ENCODE measurements at places on chromosomes 16 and 17.

GRCh38 chr17:31144428-31144827 lies 49.7 kb downstream of the NF1 start:
- DNase-seq: no peak

DNA sequence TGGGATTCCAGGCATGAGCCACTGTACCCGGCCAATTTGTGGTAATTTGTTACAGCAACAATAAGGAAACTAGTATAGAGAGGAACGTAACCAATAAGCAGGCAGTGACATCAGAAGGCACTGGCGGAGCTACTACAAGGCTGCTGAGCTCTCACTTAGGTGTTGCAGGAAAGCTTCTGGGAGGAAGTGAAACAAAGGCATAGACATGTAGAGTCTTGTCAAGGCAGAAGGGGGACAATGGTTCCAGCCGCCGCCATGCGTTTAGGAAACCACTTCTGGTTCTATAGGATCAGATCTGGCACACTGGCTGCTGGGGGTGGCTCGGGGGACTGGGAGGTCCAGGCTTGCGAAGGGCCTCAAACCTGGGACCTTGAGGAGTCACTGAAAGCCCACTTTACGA lies 9.4 kb upstream of the CPSF4L start:
- no peak for DNase-seq

GRCh38 chr16:8832717-8833105 lies 35.1 kb downstream of the PMM2 start:
- no peak for DNase-seq

- DNase-seq: peak; percentile 100
These were observed 50.5 kb upstream of the ZNF469 start for GRCh38 chr16:88331989-88332920.

DNA sequence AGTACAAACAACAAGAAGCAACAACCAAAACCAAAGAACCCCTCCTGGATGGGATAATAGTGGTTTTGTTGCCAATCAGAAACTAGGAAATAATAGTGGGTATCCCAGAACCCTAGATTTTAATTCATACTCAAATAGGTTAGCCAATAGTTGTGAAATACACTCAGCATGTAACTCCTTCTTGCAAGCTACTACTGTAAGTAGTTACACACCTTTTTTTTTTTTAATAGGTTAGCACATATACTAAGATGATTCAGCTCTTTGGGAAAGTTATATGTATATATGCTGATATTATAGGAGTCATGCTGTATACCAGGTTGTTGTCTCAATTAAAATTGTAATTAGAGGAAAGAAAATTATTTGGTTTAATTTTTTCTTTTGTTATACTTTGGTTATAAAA lies 92.5 kb upstream of the HAS3 start:
- DNase-seq: no peak

GRCh38 chr16:35753559-35754390 lies 2294.4 kb downstream of the TP53TG3F start:
- no peak for DNase-seq

DNA sequence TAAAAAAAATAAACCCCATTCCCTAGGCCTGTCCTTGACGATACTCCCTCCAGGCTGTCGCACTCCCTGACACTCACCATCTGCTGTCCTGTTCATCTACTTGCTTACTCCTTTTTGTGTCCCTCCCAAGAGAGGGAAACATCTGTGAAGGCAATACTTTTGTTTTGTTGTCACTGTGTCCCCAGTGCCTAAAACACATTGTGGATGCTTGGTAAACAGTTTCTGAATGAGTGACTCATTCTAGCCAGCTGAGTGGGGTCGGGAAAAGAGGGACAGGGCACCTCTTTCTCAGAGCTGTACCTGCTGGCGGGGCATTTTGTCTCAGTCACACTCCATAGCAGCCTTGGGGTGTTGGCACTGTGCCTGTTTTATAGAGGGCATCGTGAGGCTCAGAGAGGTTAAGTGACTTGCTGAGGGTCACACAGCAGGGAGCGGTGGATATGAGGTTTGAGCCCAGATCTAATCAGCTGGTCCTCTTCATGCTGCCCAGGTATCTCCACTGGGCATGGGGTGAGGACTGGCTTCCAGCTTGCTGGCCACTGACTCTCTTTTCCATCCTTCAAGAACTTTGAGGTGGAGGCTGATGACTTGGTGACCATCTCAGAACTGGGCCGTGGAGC lies 15.6 kb downstream of the MAP2K3 start:
- no peak for DNase-seq

DNA sequence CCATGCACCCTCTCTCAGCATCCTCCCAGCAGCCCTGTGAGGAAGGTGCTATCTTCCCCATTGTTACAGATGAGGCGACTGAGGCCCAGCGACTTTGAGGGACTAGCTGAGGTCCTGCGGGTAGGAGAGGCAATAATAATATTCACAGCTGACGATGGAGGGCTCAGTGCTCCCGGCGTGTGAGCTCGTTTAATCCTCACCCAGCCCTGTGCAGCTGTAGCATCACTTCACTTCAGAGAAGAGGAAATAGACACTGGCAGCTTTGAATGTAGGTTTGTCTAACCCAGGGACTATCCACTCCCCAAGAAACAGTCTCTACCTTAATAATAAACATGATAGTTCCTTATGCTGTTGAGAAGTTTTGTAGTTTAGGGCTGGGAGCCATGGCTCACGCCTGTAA lies 21.6 kb downstream of the LASP1 start:
- DNase-seq: no peak

DNA sequence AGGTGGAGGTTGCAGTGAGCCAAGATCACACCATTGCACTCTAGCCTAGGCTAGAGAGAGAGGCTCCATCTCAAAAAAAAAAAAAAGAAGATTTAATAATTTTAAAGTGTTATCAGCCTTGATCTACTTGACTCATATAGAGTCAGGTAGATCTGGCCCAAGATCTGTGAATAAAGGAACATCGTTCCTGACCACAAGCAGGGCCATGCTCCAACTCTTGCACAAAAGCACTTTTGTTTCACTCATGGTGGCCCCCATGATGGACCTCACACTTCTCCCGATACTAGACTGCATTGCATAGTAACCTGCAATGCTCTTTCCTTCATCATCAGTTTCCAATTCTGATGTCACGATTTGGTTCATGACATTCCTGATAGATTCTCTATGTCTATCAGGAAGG lies 5.2 kb upstream of the MYH11 start:
- DNase-seq: no peak

DNA sequence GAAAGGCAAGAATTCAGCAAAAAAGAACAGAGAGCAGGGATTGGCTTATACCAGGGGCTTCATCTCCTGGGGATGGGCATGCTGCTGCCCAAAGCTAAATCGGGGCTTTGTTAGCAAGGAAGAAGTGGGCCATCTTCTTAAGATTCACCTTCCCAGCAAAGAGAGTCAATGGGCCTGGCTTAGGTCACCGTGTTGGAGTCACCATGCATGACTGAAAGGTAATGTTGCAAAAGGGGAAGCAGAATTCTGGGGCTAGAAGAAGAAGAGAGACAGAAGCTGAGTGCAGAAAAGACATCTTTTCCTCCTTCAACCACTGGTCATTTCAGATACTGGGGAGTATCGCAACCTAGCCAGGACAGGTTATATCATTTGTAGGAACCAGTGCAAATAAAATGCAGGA lies 76.3 kb upstream of the KIFC3 start:
- no peak for DNase-seq

GRCh38 chr17:29063992-29064391 lies 21.1 kb downstream of the PIPOX start:
- DNase-seq: no peak

- no peak for DNase-seq
These were observed 12.0 kb downstream of the MMP15 start for GRCh38 chr16:58037365-58038057.

GRCh38 chr16:66871840-66872239 lies 8.5 kb upstream of the PDP2 start:
- DNase-seq: no peak

- no peak for DNase-seq
These were observed 5.4 kb upstream of the MMP2 start for GRCh38 chr16:55473587-55473986.

- DNase-seq: no peak
These were observed 16.2 kb upstream of the SEZ6 start for GRCh38 chr17:29022074-29022473.

DNA sequence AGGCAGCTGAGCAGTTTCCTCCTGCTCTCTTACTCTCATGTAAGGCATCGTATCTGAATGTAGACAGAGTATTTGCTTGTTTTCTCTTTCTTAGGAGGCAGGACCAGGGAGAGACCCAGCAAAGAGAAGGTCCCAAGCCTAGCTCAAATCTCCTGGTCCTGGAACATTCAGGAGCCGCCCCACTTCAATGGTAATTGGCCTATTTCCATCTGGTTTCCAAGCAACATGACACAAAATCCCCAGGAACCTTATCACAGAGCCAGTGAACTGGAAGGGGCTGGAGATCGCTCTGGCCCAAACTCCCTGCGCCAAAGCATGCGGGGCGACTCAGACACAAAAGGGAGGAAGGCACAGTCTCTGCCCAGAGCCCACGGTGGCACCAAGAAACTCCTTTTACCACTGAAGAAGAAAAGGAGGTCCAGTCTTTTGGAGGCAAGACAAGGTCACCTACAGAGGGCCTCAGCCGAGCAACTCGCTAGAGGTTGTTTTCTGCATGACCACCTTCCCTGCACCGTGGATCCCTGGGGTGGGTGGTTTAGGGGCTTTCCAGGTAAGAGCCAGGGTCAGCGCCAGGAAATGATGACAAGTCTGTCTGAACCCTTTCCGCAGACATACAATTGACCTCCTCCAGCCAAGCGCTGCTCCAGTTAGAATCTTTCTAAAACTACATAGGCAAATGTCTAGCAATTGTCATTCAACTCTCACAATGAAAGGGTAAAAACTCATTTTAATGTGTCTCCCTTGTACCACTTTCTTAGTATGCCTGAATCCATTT lies 394.7 kb downstream of the SOX9 start:
- peak; percentile 82 for DNase-seq

- no peak for DNase-seq
These were observed 15.1 kb downstream of the SNX11 start for GRCh38 chr17:48122665-48123045.

DNA sequence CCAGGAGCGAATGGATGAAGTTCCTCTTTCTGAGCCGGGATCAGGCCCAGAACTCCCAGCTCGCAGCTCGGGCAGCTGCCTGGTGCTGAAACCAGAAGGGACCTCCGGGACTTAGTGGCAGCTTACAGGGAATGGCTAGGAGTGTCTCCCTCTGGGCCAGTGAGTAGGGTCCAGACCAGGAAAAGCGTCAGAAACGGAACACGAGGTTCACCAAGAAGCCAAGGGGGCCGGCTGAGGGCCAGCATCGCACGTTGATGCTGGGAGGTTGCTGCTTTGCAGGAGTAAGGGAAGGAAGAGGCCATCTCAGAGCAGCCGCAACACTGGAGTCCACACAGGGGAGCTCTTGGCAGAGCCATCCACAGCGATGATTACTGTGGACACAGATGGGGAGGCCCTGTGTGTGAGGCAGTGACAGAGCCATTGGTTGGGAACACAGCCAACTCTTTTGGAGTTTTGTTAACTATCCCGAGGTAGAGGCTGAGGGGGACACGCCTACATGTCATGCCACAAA lies 74.0 kb upstream of the CREBBP start:
- DNase-seq: no peak

- DNase-seq: no peak
These were observed 5.3 kb upstream of the NTN3 start for GRCh38 chr16:2465653-2466415.

DNA sequence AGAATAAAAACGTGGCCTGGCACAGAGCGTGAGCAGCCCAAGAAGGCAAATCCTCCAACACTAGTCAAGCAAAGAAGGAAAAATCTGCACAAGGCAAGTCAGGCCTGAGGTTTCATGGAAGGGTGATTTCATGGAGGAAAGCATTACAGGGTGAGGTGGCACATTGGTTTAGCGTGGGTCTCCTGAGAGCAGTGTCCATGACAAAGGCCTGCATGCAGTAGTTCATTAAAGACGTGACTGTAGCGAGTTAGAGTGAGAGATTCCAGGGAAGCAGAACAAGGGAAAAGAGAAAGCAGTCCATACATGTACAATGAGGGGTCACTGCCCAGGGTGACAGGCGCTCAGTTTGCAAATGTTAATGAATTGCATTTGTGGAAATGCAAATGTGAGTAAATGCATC lies 285.0 kb upstream of the ERCC4 start:
- DNase-seq: no peak

GRCh38 chr17:43482103-43483012 lies 1.4 kb upstream of the DHX8 start:
- no peak for DNase-seq

GRCh38 chr17:27545562-27546229 lies 85.3 kb upstream of the LGALS9 start:
- peak; percentile 91 for DNase-seq

- DNase-seq: no peak
These were observed 8.6 kb upstream of the ABCA6 start for GRCh38 chr17:69150333-69150732.

DNA sequence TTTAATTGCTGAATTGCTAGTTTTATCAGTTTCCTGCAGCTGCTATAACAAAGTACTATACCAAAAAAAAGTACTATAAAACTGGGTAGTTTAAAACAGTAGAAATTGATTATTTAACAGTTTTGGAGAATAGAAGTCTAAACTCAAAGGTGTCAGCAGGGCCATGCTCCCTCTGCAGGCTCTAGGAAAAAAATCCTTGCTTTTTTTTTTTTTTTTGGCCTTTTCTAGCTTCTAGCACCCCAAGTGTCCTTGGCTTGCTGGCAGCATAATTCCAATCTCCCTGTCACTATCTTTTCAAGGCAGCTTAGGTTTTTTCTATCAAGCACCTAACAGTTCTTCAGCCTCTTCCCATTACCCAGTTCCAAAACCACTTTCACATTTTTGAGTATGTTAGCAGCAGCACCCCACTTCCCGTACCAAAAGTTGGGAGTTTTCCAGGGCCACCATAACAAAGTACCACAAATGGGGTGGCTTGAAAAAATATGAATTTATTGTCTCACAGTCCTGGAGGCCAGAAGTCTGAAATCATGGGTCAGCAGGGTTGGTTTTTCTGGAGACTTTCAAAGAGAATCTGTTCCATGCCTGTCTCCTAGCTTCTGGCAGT lies 37.4 kb downstream of the BPTF start:
- DNase-seq: no peak

GRCh38 chr17:27915709-27916108 lies 22.5 kb upstream of the LYRM9 start:
- no peak for DNase-seq

- DNase-seq: no peak
These were observed 24.8 kb upstream of the MYO18A start for GRCh38 chr17:29205047-29205446.

DNA sequence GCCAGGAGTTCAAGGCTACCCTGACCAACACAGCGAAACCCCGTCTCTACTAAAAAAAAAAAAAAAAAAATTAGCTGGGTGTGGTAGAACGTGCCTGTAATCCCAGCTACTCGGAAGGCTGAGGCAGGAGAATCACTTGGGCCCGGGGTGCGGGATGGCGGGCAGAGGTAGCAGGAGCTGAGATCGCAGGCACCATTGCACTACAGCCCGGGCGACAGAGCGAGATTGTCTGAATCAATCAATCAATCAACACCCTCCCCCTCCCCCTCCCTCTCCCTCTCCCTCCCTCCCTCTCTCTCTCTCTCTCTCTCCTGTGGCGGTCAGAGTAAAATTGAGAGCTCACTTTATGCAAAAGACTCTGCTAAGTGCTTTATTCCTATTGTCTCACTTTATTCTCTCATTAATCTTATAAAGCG lies 1.2 kb downstream of the HSDL1 start:
- no peak for DNase-seq

GRCh38 chr16:22848451-22848850 lies 34.5 kb downstream of the HS3ST2 start:
- no peak for DNase-seq

GRCh38 chr16:11084484-11084875 lies 140.1 kb downstream of the CLEC16A start:
- peak; percentile 93 for DNase-seq

GRCh38 chr17:80959330-80960036 lies 32.2 kb upstream of the CHMP6 start:
- peak; percentile 79 for DNase-seq

- peak; percentile 55 for DNase-seq
These were observed 46.1 kb downstream of the RAB11FIP3 start for GRCh38 chr16:471353-472198.

Measured in astrocyte (in vitro differentiated cells and primary cell).